Non-pigmented ciliary epithelial cell (primary cell): ENCODE measurements at places on chromosomes 4 and X.

DNA sequence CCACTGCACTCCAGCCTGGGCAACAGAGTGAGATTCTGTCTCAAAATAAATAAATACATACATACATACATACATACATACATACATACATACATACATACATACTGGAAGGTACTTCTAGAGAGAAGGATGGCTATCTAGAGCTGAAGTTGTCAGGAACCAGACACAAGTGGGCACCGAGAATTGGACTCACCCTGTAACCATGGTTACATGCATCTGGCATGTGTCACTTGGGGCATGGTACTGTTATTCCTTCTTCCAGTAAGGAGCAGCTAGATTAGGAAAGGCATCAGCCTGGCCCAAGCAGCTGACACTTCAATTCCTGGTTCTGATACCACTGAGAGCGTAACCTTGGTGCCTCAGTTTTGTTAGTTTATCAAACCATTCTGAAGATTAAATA, 127.1 kb downstream of the SH3KBP1 start:
- no peak for DNase-seq

DNA sequence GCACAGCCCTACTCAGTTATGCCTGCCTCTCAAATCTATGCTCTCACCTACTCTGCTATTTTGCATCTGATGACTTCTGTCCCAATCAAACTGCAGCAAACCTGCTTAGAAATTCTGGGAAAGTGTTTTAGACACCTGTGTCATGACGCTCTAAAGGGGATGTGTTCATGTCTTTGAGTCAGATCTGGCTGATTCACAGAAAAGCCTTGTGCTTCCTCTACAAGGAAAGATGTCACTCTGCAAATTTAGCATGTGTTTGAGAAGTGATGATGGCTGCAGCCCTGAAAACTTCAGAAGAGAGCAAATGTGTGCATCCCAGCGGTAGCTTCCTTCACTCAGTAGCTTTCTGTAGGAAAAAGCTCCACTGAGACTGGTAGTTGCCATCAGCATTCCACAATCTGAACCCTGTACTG, 235.4 kb downstream of the MGST2 start:
- DNase-seq: no peak

DNA sequence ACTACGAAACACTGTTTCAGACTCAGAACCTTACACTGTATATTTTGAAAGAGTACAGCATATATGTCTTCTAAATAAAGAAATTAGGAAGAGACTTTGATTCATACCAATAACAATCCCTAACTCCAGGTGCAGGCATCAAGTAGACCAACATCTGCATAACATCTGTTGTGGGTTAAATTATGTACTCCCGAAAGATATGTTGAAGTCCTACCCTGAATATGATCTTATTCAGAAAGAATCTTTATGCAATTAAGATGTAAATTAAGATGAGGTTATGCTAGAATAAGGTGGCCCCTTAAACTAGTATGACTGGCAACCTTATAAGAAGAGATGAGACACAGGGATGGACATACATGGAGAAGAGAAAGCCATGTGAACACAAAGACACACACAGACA, 117.9 kb downstream of the INPP4B start:
- DNase-seq: no peak

DNA sequence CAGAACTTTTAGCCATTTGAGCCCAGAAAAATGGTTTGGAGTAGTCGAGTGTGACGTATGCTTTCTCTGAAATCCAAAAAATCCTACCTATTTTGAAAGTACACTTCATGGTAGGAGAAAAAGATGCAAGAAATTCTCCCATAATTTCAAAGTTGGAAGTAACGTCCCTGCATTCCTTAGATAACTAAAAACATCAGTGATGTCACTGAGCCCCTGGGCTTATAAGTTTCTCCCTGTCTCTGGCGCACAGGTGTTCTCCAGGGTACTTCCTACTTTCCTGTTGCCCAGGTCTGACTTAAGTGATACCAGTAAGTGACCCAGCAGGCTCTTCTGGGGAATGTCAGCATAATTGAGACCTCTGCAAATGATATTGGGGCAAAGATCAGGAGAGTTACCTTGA, 90.5 kb upstream of the WDR1 start:
- no peak for DNase-seq
